Activated T-helper 1 cell treated with Interleukin-2 at 50 U/mL for 16 hours (primary cell): ENCODE measurements at places on chromosomes 1 and 21.

GRCh38 chr1:171985639-171986038, 144.3 kb downstream of the DNM3 start:
- DNase-seq = no peak

DNA sequence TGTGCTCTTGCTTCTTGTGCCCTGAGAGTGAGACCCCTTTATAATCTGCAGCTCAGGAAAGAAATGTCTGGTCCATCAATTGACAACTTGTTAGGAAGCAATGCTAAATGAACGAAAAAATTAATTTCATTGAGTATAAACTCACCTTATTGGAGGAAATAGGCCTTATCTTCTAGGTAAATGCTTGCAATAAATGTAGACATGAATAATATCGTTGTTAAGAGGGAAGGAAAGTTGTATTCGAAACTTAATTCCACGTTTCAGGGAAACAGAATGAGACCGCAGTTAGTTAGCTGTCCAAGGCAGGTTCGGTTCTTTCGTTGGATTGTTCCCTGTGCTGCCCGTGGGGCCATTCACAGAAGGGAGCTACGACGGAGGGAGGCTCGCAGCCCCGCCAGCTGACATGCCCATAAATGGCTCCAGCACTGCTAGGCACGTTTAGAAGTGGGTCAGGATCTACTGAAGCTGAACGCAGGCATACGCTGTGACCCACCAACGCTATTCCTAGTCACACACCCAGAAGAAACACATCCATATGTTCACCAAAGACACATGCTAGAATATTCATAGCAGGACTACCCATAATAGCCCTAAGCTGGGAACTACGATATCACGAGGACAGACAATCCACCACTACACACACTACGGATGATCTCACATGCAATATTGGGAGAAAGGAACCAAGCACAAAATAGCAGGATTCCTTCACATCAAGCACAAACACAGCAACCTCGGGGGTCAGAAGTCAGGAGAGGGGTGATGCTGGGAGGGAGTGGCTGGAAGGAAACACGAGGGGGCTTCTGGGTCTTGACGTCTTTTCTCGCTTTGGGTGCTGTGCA, 56.2 kb upstream of the LBR start:
- DNase-seq = no peak

DNA sequence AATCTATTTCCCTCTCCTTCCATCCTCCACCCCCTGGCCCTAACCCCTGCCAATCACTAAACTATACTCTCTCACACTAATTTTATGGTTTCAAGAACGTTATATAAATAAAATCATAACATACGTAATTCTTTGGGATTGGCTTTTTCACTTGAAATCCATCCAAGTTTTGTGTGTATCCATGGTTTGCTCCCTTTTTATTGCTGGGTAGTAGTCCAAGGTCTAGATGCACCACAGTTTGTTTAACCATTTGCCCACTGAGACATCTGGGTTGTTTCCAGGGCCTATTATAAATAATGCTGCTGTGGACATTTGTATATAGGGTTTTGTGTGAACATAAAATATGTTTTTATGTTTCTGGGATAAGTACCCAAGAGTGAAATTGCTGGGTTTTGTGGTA, 61.4 kb downstream of the TEX35 start:
- DNase-seq = no peak

GRCh38 chr1:85387781-85388180, 77.2 kb downstream of the DDAH1 start:
- DNase-seq = no peak

DNA sequence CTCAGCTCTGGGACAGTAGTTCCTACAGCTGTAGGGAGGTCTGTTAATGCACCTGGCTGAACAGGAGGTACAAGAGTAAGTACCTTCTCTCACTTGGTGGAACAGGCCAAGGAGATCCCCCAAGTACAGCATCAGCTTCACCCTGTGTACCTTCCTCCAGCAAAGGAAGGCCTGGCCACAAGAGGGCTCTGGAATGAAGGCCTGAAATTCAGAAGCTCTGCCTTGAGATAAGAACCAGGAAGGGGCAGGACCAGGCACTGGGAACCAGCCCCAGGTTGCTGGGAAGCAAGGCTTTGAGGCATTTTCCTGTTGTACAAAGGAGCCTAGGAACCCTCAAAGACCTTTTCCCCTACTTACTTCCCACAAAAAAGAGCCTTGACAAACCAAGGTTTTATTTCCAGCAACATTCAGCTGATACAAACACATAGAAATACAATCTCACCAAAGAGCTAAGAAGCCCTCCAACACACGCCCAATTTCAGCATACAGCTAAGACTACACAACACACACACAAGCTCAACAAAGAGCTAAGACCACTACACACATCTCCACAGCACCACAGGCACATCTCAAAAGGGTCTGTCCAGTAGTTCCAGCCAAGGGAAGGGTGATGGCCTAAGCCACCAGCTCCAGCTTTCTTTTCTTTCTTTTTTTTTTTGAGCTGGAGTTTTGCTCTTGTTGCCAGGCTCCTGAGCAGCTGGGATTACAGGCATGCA, 23.5 kb downstream of the F11R start:
- no peak for DNase-seq

GRCh38 chr1:87588495-87588894, 259.8 kb downstream of the LMO4 start:
- no peak for DNase-seq

DNA sequence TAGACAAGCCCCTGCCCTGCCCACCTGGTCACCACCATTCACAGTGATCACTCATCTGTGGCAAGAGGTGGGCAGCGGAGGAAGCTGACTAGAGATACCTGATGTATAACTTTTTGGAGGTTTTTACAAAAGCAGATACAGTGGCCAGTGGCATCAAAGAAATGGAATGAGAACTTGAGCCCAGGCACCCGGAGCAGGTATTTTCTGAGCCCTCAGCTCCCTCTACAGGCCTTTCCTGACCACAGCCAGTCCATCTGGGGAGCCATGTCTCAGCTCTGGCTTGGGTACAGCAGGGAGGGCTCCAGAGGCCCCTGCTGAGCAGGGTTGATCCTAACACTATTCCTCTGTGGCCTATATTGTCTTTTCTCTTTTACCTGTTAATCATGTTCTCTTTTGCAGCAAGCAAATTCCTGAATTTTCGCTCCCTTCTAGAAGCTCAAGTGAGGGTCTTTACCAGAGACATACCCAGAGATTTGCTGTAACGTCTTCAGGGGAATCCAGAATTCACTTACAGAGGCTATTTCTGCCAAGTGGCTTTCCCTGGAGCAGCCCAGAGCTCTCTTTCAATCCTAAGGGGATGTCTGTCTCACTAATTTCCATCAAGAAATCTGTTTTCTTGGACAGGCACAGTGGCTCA, 27.3 kb downstream of the GPR157 start:
- DNase-seq = no peak
